Stimulated activated CD8-positive, alpha-beta memory T cell treated with anti-CD3 and anti-CD28 coated beads, Interleukin-7, amount 100 ng/mL, for 4 hours (primary cell): ENCODE measurements at places on chromosomes 2 and 18.

GRCh38 chr2:396903-397302, 109.0 kb upstream of the ALKAL2 start:
- DNase-seq: no peak

- no peak for DNase-seq
These were observed 1056.6 kb upstream of the CHAC2 start for GRCh38 chr2:52710810-52711618.

DNA sequence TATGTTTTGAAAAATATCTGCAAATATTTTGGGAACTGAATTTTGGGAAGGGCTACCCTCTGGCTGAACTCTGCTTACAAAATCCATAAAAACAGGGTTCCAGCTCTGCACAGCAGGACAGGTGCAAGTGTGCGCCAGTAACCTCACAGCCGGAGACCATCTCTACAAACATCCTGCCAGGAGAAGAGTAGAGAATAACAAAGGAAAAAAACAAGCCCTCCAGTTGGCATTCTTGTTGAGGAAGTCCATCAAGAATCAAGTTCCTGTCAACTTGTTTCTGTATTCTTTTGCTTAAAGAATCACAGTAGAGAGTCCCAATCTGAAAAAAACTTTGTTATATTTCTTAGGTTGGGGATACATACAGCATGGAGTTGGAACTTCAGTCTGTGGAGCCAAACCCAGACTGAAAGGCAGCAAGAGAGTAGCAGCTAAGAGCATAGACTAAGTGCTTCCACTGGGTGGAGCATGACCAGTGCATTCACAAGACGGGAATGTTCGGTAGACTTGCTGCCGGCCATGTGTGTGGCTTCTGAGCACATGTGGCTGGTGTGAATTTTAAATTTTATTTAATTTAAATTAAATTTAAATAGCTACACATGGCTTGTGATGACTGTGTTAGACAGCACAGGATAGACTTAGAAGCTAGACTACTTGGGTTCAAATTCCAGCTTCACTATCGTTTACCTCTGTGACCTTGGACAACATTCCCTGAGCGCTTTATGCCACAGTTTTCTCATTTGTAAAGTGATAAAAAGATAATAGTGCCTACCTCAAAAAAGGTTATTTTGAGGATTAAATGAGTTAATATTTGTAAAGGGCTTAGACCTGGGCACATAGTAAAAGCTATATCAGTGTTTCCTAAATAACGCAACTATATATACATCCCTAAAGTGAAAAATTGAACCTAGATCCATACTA, 41.9 kb downstream of the SPTBN1 start:
- DNase-seq: no peak

DNA sequence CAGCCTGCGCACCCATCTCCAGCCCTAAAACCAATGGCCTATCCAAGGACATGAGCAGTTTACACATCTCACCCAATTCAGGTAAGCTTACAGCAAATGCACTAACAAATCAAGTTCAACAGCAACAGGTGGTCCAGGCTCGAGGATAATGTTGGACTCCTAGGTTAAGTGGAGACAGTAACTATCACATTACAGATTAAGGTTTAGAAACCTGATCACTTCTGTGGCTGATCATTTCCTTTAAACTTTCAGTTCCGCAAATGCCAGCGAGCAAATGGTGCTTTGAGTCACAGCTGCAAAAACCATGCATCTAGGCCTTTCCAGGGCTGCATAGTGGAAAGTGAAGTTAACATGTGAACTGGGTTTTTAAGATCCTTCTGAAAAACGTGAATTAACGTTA, 259.4 kb downstream of the GBX2 start:
- no peak for DNase-seq

DNA sequence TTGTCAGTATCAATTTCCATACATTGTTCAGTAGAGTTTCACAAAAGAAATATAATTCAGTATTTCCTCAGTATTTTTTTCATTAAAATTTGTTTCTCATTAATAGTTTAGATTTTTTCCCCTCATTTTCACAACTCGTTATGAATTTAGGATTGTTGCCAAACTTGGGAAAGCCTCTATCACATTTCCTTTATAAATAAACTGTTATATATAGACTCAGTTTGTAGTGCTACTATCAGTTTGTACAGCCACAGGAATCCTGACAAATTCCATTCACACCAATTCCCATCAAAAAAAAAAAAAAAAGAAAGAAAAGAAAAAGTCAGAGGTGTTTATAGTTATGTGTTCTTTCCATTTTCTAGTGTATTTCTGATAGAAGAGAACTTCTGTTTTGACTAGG, 123.3 kb upstream of the DCC start:
- no peak for DNase-seq

- DNase-seq: no peak
These were observed 123.6 kb downstream of the GPR39 start for GRCh38 chr2:132540166-132540565.
